ENCODE measurements at places on chromosomes 6 and 20.

- no peak for DNase-seq
Observed at GRCh38 chr20:10448270-10449156, 13.4 kb downstream of the SLX4IP start.

GRCh38 chr6:153150752-153151440, 19.8 kb upstream of the RGS17 start:
- no peak for DNase-seq

- no peak for DNase-seq
Observed at GRCh38 chr6:136118787-136119186, 131.3 kb downstream of the MTFR2 start.

- DNase-seq = no peak
Observed at GRCh38 chr20:19125508-19125907, 86.9 kb upstream of the SLC24A3 start.

DNA sequence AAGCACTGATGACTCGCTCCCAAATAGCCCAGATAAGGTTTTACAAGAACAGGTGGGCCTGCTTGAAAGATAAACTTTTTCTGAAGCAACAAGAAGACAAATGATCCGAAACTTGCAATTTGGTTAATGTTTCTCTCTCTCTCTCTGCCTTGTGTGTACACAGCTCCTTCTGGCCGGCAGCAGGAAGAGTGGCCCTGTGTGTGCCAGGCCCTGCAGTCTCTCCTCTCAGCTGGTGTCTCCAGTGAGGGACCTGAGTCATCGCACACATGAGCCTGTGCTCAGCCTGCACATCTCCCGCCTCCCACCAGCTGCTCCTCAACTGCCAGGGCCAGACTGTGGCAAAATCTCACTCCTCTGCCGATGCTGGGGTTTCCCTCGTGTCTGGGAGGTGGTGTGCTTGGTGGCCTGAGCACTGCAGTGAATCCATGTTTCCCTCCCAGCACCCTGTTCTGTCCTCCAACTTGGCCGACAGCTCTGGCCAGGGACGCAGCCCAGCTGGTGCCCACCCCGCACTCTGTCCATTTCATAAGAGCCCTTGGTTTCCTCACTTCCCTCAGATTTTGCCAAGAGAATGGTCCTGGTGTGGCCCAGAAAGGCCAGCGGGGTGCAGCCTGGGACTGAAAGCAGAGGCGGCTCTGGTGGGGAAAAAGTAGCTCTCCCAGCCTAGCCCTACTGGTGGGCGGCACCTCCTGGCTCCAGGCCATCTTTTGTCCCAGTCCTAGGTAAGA, 49.4 kb downstream of the ERMARD start:
- DNase-seq = no peak

- no peak for DNase-seq
Observed at GRCh38 chr6:26164120-26164505, 76.9 kb downstream of the HFE start.

DNA sequence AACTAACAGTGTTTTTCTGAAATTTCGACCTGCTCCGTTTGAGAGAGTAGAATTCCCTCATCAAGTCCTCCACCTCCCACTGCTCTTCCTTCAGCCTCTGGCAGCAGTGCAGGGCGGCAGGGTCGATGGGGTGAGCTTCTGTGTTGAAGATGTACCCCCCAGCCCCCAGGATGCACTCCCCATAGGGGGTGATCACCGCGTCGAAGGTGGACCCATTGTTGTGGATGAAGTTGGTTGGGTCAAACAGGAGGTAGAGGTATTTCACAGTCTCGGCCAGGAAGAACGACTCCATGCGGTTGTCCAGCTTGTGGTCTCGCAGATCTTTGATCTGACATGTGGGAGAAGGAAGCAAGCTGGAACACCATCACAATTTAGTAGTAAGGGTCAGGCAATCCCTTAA, 23.0 kb upstream of the TRPC4AP start:
- no peak for DNase-seq

DNA sequence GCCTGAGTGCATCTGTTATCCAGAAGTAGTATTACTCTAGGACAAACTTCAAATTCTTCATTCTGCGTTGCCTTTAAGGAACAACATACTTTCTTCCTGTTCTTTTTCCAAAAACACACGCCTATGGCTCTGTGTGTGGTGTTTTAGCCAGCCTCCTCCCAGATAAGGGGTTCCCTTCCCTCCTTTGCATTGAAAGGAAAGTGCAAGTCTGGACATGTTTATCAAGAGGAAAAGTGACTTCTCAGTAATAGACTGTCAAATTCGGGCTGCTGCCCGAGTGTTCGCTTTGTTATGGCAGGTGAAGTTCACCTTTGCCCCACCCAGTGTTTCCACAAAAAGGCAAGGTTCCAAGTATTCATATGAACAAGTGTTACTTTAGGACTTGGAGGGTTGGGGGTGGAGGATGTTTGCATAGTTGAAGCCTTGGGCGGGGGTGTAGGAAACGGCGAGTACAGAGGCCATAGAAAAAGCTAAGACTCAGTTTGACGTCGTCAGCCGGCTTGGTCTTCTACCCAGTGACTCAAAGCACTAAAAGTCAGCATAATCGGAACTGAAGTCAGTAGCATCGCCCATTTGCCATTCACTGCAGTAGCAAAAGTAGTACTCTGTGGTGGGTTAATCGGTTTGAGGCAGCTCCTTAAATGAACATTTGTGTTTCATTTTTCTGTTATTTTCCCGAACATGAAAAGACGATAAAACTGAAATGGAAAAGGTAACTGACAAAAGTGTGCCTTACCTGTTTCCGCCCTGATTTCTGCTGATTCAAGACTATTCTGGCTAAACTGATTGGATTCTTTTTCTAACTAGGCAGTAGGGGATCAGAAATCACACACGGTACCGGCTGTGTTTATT, 12.5 kb downstream of the PRDM1 start:
- peak; percentile 85 for DNase-seq

DNA sequence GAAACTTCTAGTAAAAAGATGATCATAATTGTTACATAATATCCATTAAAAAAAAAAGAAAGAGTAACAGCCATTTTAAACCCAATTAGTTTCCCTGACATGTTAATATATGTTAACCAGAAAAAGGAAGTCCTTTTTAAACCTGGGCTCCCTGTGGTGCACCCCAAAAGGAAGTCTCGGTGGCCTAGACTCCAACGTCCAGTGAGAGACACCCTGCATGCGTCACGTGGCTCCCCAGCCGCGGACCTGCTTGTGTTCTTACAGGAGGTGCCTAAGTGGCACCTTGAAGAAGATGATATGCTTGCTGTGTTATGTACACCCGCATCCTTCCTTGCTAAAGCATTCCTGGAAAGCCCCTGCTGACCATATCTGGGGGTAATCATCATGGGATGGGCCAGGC, 50.1 kb downstream of the FOXC1 start:
- DNase-seq = no peak

DNA sequence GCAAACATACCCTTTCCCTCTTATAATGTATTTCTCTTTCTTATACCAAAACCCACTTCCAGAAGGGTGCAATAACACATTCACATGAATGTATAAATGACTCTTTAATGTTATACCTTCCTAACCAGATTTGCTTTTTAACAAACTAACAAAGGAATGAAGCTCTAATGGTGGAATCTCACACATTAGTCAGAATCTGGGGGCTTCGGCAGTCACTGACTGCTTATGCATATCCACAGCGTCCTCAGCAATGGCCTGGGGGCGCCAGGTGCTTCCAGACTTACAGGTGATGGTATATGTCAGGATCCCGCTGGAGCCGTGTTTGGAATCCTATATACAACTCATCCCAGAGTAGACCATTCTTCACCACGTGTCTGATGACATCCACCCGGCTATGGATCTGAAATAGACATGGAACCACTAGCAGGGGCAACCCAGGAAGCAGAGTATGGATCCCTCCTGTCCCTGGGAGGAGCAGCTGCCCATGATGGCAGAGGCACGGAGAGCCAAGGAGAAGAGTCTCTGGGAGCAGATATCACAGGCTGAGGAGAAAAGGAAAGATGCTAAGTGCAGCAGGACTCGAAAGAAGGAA, 150.8 kb upstream of the RIPOR2 start:
- no peak for DNase-seq

DNA sequence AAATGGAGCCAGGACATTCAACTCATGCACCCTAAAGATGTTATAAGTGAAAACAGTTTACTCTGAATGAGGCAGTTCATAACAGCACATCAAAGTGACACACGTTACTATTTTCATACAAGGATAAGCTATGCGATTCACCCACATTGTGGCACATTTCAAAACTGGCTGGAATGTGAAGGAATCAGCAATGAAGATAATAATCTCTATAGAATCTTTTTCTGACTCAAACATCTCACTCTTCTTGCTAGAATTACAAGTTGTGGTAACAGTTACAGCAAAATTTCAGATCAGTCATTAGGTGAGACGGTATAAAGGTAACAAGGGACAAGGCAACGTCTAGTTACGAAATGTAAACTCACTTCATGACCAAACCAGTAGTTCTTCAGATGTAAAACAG, 17.5 kb downstream of the TMEM244 start:
- DNase-seq = no peak

DNA sequence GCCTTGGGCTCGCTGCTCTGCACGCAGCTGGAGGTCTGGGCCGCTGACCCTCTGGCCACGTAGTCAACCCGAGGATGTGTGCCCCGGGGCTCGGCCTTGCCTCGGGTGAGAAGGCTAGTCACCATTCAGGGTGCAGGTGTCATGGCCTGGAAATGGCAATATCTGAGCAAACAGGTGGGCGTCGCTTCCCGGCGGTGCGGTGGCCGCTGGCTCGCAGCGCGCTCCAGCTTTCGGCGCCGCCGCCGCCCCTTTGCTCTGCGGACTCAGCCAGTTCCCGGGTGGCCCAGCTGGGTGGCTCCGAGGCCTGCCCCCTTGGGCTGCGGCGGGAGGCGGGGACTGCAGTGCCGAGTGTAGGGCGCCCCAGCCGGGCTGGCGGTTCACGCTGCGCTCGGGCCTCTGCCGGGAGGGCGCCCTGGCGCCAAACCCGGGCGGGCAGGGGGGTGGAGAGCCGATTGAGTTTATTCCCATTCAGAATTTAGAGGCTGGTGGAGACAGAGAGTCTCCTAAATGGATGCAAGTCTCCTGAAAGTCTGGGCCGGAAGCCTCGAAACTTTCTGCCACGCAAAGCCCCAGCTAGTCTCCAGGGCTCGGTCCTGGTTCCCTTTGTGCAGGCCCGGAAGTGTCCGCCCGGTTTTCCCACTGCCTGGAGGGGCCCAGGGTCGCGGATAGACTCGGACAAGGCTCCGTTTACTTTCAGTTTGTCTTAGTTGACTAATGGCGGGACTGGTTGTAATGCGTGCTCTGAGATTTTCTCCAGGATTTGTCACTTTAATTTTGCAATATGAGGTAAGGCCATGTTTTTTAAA, 11.3 kb upstream of the TFAP2A start:
- no peak for DNase-seq

GRCh38 chr20:4171538-4172116, 156.3 kb upstream of the RNF24 start:
- DNase-seq = no peak

DNA sequence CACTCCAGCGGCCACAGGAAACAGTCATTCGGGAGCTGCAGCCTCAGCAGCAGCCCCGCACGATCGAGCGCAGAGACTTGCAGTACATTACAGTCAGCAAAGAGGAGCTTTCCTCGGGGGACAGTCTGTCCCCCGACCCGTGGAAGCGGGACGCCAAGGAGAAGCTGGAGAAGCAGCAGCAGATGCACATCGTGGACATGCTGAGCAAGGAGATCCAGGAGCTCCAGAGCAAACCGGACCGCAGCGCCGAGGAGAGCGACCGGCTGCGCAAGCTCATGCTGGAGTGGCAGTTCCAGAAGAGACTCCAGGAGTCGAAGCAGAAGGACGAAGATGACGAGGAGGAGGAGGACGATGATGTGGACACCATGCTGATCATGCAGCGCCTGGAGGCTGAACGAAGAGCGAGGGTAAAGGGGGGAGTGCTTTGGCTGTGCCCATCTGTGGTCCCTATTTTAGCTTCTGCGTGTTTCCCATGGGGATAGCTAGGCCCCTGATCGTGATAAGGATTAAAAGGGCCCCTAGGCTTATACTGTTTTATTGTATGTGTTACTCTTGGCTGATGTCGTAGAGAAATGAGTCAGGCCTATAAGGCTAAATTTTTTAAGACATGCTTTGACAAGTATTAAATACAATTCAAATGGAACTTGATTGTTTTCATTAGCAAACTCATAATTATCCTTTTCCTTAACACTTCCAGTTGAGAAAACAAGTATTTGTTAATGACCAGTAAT, 45.5 kb upstream of the KIF25 start:
- no peak for DNase-seq

- DNase-seq = no peak
Observed at GRCh38 chr20:17958373-17959256, 10.0 kb downstream of the SNX5 start.

- DNase-seq = no peak
Observed at GRCh38 chr20:36802326-36803222, 29.0 kb upstream of the DSN1 start.

DNA sequence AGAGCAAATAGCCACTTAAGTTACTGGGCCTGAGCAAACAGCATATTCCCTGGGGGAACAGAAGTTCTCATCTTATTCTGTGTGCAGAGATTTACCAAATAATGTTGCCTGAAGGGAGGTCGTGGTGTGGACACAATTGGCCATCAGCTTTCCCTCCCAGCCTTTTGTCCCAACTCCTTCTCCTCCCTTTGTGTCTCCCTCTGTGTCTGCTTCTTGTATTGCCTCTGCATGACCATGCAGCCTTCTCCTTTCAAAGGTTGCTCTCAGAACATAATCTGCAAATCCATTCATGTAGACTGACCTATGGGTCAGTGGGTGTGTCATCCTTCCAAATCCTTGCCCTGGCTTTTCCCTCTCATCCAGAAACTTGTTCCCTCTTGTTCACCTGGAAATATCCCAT, 150.3 kb upstream of the INSM1 start:
- DNase-seq = no peak

- no peak for DNase-seq
Observed at GRCh38 chr6:106411056-106411455, 50.5 kb downstream of the CRYBG1 start.

DNA sequence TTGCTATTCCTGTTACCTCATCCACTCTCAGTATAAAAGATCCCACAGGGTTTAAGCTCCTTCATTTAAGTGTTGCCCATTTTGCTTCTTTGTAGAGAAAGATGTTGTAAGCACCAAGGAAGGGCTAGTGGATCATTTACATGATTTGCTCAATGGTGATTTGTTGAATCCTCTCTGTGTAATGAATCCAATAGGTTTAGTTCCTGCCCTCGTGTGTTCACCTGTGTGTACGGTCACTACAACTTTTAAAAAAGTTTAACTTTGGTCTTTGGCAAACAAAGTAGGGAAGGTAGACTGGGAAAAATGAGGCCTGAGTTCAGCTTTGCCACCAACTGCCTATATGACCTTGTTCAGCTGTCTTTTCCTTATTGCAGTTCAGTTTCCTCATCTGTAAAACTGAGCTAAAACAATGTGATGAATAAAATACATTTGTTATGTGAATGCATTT, 51.5 kb downstream of the DHX35 start:
- DNase-seq = no peak

All from activated naive CD8-positive, alpha-beta T cell treated with anti-CD3 and anti-CD28 coated beads for 36 hours (primary cell).